ENCODE measurements at places on chromosomes 6 and 20.

DNA sequence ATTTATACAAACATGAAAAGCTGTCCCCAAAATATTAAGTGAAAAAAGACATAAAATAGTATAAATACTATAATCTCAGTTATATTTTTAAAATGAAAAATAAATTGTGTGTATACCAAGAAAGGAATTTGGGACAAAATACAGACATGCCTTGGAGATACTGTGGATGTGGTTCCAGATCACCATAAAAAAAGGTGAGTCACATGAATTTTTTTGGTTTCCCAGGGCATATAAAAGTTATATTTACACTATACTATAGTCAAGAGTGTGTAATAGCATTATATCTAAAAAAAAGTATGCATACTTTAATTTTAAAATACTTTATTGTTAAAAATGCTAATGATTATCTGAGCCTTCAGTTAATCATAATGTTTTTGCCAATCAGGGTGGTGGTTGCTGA lies 17.4 kb upstream of the SDHAF4 start:
- no peak for DNase-seq

DNA sequence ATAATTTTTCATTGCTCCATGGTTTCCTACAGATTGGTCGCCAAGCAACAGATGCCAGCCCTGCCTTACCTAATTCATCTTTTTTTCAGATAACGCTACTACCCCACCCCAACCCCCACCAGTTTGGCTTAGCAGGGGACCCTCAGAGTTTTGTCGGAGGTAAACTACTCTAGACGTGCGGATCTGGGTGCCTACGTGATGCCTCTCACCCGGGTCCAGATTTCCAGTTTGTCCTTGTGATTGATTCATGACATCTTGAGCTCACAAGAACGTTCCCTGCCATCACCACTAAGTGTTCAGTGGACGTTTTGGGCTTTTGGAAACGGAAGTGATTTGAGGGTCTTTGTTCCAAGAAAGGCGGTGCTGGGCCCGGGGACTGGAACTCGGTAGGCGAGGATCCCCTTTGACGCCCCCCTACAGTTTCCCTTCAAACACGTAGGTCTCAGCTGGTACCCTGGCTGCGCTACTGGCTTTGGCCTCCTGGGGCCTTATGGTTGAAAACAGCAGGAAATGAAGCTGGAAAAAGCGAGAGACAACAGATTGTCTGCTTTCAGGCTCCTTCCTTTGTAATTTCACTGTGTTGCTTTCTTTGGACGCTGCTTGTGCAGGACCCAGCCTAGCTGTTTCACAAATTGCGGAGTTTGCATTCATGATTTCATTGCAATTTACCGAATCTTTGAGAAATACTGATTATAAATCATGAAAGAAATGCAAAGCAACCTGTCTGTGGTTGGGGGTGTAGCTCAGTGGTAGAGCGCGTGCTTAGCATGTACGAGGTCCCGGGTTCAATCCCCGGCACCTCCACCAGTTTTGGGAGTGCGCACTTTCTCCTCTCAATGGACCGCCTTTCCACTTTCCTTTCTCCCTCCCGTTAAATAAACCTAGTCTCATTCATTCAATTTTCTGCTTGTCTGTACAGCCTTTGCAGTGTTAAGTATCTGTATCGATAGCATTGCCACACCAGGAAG lies 81.0 kb downstream of the GPX5 start:
- peak; percentile 81 for DNase-seq

DNA sequence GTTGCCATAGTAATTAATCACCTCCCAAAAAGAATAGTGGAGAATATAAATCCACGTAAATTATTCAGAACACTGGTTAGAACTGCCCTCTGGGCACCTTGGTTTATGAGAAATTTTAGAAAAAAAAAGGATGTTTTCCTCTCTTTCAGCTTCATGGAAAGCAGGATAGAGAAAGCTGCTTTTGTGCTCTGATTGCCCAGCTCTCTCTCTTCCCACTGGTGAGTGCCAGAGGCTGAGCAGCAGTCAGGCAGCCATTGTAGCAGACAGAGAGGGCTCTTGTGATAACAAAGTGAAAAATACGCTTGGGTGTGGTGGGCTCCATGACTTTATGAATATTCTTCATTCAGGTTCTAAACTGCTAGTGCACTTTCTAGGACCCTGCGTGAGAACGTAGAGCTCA lies 26.4 kb downstream of the SLC35F1 start:
- DNase-seq, result no peak

DNA sequence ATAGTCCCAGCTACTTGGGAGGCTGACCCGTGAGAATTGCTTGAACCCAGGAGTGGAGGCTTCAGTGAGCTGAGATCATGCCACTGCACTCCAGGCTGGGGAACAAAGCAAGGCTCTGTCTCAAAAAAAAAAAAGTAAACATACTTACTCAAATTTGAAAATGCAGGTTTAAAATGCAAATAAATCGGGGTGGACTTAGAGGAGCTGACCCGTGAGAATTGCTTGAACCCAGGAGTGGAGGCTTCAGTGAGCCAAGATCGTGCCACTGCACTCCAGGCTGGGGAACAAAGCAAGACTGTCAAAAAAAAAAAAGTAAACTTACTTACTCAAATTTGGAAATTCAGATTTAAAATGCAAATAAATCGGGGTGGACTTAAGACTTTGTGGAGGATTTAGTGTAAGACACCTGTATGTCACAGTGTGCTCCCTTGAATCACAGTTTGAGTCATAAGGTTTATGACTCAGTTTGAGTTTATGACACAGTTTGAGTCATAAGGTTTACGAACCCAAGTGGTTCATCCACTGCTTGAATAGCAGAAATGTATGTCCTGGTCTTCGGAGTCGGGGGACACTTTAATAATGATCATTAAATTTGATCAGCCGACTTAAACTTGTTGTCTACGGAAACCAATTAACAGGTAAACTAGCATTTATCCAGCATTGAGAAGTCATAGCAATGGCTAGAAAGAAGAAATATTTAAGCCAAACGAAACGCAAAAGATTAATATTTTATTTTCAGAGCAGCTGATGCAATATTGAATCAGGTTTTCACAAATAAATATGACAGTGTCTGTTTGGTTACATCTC lies 6.8 kb upstream of the MRPS10 start:
- peak; percentile 90 for DNase-seq

GRCh38 chr6:143264986-143265764 lies 185.3 kb downstream of the ADAT2 start:
- no peak for DNase-seq

GRCh38 chr6:16648003-16648402 lies 113.3 kb downstream of the ATXN1 start:
- DNase-seq, result no peak

DNA sequence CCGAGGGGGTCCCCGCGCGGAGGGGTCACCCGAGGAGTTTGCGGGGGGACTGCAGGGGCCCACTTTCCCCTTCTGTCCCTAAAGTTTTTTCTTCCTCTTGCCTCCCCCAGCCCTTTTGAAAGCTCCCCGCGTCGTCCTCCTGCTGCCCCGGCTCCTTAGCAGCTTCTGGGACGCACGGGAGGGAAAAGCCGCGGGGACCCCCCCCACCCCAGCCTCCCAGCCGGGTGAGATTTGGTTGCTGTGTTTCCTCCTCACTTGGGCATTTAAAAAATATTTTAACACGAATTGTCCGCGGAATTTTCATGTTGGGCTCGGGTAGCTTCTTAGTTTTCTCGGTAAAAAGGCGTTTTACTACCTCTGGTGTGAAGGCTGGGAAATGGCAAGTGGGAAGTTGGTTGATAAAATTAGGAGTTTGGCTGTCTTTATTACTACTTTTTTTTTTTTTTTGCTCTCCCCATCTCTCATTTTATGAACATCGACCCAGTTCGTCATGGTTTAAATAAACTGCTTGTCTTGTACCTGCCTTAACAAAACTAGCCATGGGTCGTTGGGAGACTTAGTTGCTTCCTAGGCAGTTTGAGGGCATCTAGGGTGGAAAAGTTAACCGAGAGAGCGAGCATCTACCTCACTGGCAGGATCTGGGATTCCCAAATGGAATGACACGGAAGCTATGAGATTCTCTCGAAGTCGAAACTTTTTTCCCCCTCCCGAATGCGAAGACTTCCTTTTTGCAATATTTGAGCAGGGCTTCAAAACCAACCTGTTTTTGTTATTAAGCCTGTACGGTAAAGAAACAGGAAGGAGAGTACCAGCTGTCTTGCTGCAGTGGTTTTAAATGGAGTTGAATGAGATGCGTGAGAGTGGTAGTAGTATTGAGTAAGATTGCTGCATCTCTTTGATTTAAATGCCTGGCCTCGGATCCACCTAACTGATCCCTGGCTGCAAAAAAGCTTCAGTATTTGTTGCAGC lies 868 bp downstream of the NCOA3 start:
- DNase-seq, result peak; percentile 45

DNA sequence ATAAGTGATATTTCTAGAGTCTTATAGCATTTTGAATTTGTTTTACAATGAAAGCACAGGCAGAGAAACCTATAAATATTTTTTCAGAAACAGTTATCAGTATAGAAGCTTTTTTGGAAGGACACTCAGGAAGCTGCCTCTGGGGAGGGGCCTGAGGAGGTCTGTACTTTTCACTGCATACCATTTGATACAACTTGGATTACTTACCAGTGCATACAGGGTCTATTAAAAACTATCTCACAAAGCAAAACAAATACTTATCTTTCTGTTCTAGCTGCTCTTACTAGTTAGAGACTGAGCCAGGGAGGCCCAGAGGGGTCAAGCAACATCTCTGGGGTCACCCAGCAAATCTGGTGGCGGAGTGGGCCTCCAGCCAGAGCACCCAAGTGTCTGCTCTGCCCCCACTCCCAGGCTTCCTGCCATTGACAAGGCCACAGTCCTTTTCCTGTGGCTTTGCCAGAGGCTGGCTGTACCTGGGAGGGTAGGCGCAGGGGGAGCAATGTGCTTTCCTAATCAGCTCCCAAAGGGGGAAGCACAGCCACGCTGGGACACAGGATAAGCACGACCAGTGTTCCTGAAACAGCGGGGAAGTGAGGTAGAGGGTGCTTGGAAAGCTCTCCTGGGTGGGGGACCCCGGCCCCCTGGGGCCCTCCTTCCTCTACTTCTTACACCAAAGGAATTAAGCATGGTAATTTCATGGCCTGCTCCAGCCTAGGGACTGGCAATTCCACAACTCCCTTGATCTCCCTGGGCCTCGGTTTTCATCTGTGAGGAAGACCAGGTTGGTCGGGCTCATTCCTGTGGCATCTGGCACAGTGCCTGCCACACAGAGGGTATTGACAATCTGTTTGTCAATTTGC lies 7.8 kb downstream of the TCF15 start:
- DNase-seq, result no peak

DNA sequence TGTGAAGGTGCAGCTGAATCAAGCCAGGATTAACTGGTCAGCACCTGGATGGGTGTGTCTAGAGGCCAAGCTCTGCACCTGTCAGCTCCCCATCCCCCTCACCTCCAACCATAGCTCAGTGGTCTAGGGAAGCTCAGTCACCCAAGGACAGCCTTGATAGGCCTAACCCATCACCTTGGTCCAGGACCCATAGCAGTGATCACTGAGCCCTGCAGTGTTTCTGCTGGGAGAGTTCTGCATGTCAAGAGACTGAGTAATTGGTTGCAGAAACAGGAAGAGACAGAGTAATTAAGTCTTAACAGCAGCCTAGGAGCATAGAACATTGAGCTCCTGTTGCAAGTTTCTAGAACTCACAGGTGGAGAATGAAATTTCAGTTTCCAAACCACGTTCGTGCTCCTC lies 18.7 kb upstream of the RALGAPB start:
- DNase-seq, result peak; percentile 45

DNA sequence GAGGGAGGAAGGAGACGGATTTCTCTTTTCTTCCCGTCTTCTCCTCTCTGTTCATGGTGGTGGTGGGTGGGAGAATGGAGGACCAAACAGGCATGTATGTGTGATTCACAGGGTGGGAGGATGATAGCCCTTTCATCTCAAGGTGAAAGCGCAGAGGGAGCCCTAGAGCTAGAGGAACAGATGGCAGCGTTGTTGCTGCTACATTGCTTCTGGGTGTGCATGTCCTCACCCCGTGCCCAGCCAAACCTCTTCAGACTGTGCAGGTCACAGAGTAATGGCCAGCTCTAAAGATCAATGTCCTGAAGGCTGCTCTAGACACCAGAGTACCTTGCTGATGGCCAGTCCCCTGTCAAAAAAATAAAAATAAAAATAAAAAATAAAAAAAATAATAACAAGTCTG lies 301.8 kb downstream of the TBC1D7 start:
- no peak for DNase-seq

GRCh38 chr20:25045343-25045712 lies 12.6 kb downstream of the ACSS1 start:
- DNase-seq, result no peak

- DNase-seq, result no peak
These were observed 129.3 kb downstream of the AFG1L start for GRCh38 chr6:108423982-108424705.

DNA sequence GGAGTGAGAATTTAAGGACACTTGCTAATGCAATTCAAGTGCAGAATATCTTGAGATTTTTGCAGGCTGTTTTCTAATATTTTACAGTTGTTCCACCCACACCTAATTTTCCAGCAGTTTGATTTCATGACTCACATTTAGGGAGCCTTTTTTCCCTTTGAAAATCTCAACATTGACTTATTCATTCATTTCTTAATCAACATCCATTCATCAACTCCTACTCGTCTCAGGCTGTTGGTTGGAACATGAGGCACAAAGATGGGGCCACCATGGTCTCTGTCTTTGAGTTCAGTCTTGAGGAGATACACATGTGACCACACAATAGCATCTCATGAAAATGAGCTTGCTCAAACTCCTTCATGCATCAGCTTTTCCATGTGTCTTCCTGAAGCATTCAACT lies 135.6 kb downstream of the UNC5CL start:
- no peak for DNase-seq

DNA sequence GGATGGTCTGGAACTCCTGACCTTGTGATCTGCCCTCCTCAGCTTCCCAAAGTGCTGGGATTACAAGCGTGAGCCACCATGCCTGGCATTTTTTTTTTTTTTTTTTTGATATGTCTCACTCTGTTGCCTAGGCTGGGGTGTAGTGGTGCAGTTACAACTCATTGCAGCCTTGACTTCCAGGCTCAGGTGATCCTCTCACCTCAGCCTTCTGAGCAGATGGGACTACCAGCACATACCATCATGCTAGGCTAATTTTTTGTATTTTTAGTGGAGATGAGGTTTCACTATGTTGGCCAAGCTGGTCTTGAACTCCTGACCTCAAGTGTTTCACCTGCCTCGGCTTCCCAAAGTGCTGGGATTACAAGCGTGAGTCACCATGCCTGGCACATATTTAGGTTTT lies 34.3 kb downstream of the PHF20 start:
- DNase-seq, result no peak

All from iris pigment epithelial cell (primary cell).